Stimulated activated CD8-positive, alpha-beta memory T cell treated with anti-CD3 and anti-CD28 coated beads, Interleukin-4, amount 100 ng/mL, for 4 hours (primary cell): ENCODE measurements at places on chromosomes 6 and 20.

DNA sequence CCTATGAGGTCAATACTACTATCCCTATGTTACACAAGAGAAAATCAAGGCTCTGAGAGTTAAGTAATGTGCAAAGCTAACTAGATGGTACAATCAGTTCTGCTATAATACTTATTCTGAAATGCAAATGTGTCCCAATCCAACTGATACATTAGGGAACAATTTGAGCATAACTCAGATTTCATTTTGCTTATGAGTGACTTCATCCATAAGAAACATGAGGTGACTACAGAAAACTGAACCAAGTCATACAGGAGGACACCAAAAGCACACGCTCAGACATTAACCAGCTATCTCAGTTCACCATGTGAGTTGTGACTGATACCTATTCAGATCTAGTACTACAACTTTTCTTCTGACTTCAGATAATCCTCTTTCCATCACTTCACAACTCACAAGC lies 179.9 kb upstream of the RUNX2 start:
- DNase-seq: no peak

- DNase-seq: no peak
These were observed 56.0 kb downstream of the IRF4 start for GRCh38 chr6:447381-448165.

- no peak for DNase-seq
These were observed 477 bp upstream of the ITPA start for GRCh38 chr20:3208786-3209256.

DNA sequence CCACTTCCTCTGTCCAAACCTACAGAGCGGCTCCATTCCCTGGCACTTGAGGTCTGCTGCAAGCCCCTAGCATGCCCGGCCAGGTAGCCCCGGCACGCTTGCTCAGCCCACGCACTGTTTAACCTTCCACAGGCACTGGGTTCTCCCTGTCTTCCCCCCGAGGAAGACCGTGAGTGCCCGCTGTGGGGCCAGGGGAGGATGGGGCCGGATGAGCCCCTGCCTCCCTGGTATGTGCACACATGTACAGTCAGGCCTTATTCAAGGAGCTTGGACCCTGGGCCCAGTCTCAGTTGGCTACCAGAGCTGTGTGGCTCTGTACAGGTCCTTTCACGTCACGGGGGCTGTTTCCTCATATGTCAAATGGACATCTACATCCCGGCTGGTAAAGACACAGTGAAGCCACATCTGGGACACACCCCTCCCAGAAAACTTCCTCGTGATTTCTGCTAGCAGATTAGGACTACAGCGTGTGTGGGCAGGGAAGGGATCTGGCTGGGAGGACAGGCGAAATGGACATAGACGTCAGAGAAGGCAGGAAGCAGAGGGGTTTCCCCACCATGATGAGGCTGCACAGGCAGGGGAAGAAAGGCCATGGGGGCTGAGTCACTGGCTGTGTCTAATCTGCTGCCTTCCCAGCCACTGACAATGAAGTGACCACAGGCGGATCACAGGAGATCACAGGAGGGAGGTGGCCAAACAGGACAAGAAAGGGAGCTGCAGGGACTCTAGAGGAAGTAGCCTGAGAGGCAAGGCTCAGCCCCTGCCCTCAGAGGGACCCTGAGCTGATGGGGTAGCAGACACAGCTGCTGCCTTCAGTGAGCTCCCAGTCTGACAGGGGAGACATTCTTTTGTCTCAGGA lies 62.9 kb downstream of the MRPL14 start:
- DNase-seq: no peak

- no peak for DNase-seq
These were observed 152.7 kb downstream of the DLL1 start for GRCh38 chr6:170137911-170138910.

DNA sequence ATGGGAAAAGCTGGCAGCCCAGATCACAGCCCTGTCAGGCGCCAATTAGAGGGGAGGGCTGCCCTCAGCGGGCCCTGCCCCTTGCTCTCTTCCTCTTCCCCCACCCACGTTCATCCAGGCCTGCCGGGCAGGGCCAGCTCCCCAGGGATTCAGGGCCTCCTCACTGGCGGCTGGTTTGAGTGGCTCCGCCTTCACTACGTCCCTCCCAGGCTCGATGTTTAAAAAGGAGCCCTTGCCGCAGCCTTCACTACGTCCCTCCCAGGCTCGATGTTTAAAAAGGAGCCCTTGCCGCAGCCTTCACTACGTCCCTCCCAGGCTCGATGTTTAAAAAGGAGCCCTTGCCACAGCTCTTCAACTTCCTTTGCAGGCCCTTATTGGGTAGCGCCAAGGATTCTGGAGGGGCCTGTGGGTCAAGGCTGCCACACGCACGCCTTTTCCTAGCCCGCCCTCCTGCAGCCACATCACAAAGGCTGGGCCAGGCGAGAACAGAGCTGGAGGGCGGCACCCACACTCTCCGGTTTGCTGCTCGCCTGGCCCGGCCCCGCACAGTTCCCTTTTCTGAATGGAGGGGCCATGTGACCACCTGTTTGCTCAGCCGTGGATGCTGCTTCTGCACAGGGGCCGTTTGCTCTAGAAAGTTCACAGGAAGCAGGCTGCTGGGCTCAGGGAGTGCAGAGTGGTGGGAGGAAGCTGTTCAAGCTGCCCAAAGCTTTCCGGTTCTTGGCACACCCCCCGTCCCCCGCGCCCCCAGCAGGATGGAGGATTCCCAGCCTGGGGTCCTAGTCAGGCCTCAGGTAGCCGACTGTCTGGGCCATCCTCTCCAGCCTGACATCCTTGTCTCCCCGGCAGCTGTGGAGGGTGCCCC lies 1.6 kb downstream of the SLC17A9 start:
- peak; percentile 24 for DNase-seq

DNA sequence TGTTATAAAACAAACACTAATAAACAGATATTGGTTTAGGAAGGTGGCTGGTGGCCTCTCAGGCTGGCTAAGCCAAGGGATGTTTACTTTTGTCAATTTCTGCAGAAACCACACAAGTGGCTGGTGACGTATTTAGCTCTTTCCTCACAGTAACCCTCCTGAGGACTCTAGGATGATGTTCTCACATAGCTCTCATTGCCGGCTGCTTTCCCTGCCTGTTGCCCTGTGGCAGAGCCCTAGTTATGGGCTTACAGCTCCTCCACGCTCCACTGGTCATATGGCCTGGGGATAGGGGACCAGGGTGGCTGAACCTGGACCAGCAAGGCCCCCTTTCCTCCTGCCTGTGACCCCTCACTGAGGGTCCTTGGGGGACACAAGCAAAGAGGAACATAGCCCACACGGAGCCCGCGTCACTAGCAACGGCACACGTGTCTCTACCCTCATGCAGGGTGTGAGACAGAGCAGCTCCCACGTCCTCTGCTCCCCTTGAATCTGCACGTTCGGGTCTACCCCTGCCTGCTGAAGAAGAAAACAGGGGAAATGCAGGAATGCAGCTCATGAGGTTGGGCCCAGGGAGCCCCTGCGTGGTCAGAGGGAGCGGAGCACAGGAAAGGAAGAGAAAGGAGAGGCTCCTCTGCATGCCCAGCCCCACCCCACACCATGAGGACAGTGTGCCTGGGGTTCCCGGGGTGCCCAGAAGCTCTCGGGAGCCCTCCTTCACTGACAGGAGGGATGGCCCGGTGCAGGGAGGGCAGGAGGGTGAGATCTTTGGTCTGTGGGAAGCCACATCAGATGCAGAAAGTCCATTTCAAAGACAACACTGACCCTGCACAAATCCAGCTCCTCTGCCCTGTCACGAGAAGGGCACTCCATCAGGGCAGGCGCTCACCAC lies 13.9 kb downstream of the RAMACL start:
- DNase-seq: no peak

GRCh38 chr6:110776413-110776812 lies 38.9 kb downstream of the CDK19 start:
- no peak for DNase-seq

- DNase-seq: no peak
These were observed 71.1 kb upstream of the THEMIS start for GRCh38 chr6:127971945-127972391.

DNA sequence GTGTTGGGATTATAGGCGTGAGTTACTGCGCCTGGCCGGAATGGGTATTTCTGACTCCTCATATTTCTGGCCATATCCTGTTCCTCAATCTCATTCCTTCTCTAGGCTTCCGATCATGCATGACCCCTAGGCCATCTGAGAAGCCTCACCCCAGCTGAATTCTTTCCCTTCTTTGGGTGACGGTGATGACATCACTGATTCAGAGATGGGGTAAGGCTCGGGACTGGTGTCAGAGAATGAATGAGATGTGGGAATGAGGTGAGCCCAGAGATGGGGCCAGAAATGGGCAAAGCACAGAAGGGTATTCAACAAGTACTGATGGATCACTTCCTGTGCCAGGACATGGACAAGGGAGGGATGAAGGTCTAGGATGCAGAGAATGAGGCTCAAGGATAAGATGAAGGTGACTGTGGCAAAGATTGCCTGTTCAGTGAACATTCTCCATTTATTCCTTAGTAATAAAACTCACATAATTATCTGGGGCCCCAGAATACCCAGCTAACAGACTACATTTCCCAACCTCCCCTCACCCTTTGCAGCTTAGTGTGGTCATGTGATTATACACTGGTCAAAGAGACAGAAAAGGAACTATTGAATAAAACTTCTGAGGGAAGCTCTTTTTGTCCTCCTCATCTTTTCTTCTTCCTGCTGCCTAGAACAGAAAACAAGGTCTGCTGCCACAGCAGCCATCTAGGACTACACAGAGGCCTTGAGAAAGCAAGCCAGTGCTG lies 39.6 kb downstream of the KIAA0319 start:
- no peak for DNase-seq

DNA sequence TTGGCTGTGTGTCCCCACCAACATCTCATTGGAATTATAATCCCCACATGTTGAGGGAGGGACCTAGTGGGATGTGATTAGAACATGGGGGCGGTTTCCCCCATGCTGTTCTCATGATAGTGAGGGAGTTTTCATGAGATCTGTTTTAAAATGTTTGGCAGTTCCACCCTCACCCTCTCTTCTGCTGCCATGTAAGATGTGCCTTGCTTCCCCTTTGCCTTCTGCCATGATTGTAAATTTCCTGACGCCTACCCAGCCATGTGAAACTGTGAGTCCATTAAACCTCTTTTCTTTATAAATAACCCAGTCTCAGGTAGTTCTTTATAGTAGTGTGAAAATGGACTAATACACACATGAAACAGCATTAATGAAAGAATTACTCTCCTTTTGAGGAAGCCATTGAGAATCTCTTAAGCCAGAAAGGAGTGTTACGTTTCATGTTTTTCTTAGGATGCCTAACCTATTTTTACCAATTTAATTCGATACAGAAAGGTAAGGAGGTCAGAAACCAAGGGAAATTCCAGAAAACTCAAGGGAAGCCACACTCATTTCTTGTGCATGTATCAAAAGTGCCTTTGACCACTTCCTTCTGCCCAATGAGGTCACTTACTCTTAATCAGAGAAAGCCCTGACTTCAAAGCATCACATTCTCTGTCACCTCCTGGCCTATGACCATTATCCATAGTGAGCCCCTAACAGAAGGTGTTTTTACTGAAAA lies 24.7 kb upstream of the HINT3 start:
- no peak for DNase-seq

DNA sequence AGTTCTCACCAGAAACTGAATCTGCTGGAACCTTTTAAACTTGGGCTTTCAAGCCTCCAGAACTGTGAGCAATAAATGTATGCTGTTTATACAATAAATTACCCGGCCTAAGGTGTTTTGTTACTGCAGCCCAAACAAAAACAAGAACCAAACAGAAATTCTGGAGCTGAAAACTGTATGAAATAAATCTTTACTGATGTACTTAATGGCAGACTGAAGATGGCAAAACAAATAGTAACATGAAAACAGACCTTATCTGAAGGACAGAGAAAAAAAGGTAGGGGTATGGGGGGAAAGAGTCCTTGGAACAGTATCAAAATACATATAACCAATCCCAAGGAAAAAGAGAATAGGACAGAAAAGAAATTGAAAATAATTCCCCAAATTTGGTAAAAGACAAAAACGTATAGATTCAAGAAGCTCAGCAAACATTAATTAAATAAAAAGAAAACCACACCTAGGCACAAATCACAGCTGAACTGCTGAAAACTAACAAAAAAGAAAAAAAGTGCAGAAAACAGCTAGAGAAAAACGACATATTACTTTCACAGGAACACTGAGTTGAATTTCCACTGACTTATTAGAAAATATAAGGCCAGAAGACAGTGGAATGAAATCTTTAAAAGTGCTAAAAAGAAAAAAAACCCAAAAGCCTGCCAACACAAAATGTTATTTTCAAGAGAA lies 47.7 kb downstream of the NOL7 start:
- no peak for DNase-seq

DNA sequence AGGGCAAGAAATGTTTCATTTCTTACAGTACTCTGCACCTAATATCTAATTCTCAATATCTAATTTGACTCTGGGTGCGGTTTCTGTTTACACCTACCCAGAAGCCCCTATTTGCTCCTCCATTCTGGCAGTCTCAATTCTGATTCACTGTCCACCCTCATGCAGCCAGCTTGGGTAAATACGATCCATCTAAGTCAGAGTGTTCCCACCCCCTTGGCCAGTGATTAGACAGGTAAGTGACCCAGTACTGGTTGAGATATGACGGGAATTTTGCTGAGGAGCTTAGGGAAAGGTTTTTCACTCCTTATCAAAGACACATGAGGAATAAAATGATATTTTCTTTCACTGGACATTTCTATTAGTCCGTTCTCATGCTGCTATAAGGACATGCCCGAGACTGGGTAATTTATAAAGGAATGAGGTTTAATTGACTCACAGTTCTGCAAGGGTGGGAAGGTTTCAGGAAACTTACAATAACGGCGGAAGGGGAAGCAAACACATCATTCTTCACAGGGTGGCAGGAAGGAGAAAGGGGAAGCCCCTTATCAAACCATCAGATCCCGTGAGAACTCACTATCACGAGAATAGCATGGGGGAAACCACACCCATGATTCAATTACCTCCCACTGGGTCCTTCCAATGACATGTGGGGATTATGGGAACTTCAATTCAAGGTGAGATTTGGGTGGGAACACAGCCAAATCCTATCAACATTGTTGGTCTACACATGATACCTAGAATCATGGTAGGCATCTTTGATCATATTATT lies 29.4 kb downstream of the GLO1 start:
- no peak for DNase-seq

GRCh38 chr20:51391926-51392325 lies 150.6 kb downstream of the NFATC2 start:
- no peak for DNase-seq

DNA sequence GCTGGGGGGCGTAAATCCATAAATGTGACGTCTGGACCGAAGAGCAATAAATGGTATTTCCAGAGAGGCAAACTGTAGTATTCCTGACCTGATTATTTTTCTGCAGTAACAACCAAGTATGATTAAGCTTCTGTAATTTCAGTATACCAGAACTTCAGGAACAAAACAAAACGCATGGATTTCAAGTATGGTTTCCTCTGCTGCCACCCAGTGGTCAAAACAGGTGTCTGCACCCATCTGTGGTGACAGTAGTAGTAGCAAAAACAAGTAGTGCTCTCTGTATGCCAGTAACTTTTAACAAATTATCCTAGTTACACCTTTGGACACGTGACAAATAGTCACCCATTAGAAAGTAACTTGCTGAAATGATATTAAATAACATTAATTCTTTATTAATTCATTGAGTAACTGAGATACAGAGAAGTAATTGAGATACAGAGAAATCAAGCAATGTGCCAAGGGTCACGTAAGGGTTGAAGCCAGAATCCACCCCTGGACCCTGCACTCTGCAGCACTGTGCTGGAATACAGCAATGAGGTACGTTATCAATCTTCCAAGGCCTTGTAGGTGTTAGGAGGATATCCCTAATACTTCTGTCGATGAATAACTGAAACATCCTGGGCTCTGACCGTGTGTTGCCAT lies 7.9 kb downstream of the CALHM4 start:
- peak; percentile 32 for DNase-seq

- no peak for DNase-seq
These were observed 113.5 kb downstream of the SLC22A3 start for GRCh38 chr6:160461641-160462040.
